ENCODE measurements at places on chromosomes 1 and 21. TPM values are rescaled to one million over a fixed set of nuclear protein-coding genes. Genes with fewer than 3 reads are reported as not detected.

Gene MLLT11
- 63.9 TPM for total RNA-seq

DNA sequence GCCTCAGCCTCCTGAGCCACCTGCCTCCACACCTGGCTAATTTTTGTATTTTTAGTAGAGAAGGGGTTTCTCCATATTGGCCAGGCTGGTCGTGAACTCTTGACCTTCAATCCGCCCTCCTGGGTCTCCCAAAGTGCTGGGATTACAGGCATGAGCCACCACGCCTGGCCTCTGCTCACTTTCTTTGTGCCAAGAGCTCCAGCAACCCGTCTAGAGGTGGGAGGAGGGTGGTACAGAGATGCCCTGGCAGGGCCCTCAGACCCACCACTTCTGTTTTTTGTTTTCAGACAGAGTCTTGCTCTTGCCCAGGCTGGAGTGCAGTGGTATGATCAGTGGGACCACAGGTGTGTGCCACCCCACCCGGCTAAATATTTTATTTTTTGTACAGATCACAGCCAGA, 6.9 kb upstream of the SYNC start:
- DNase-seq = no peak

- DNase-seq = no peak
Measured at GRCh38 chr1:150976879-150977694, 2.5 kb upstream of the CERS2 start.

DNA sequence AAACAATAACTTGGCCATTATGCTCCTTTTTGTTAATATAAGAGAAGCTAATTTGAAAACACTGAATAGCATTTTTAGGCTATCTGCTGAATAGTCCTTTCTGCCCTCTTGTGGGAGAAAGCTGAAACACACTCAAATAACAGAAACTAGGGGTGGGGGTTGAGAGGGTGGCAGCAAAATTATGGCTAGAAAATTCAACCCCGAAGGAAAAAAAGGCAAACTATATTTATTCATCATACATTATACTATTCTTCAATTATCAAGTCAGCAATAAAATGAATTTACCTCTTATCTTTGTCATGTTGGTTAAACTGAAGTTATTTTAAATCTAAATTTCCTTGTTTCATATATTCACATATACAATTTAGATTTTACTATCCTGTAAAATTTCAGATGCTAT, 255.9 kb downstream of the FAF1 start:
- peak; percentile 25 for DNase-seq

Gene LINGO4
- total RNA-seq = not detected

Gene INKA2
- 2.7 TPM for total RNA-seq

- DNase-seq = no peak
Measured at GRCh38 chr1:186502087-186502486, 41.2 kb upstream of the PDC start.

- no peak for DNase-seq
Measured at GRCh38 chr1:102942324-102942723, 166.0 kb downstream of the COL11A1 start.

Gene UBE2Q1
- total RNA-seq = 94.3 TPM

- DNase-seq = no peak
Measured at GRCh38 chr1:209840611-209841010, 12.8 kb downstream of the UTP25 start.

DNA sequence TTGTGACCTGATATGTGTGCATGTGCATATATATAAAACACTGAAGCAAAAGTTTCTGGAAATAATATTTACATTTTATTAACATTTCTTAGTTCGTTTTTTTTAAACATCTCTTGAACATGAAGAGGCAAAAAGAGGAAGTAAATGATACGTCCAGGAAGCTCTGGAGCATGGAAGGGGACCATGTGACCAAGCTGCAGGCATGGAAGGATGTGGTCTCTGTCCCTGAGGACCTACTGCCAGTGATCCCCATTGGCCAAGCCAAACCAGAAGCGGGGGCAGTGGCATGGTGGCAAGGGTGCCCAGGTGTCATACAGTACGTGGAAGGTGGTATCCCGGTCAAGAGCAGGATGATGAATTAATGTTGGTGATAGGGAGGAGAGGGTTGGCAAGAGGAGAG, 268.3 kb upstream of the PROX1 start:
- no peak for DNase-seq

Gene CTSE
- not detected for total RNA-seq

Gene ADGRB2
- total RNA-seq = 18.8 TPM

Gene FCGR3B
- total RNA-seq = not detected

Gene KCNJ6
- total RNA-seq = 0.68 TPM

Gene ZBTB8B
- total RNA-seq = 3.3 TPM

DNA sequence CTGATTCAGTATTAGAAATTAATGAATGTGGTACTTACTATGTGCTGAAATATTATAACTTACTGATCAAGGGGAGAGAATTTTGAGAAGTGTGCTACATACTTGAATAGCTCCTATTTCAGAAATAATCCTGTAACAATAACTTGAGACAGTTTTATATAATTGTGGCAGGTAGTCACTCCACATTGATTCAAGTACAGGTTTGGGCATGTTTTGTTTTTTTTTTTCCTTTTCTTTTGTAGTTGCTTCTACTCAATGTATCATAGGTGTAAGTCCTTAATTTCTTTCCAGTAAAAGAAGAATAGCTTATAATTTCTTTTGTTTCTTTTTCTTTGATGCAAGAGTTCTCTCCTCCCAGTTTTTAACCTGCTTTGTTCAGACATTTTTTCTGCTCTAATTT, 86.1 kb upstream of the ADGRL2 start:
- no peak for DNase-seq

DNA sequence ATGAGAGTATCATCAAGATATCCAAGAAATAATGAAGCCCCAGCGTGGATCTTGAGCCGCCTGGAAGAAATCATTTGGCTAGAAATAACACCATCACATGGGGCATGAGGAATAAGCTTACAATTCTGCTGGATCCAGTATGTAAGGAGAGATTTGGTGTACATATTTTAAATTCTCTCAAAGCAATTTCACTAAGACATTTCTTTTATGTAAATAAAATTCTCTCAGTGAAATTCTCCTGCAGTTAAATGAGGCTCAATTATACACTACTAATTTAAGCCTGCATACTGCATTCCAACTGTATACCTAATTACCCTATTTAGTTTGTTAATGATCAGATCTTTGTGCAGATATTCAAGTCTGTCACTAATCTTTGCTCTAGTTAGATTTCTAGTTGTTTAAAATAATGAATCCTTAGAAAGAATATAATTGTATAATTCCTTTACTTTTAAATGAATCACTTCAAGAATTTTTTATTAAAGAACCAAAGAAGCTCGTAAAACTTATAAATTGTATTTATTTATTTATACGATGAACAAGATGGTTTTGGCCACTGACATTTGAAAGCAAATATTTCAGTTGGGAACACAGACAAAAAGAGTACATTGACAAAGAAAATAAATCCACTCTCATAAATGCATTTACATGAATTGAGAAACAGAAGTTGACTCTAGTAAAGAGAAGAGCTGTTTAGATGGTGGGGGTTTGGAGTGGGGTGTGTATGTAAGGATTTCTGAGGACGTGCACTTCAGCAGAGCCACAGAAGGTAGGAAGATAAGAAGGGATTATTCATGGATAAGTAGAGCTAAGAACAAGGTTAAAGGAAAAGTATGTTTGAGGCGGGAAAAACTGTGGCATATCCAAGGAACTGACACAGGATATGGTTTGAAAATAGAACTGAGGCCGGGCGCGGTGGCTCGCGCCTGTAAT, 466.8 kb downstream of the DSCAM start:
- no peak for DNase-seq

- no peak for DNase-seq
Measured at GRCh38 chr1:222815440-222815765, 564 bp downstream of the DISP1 start.

DNA sequence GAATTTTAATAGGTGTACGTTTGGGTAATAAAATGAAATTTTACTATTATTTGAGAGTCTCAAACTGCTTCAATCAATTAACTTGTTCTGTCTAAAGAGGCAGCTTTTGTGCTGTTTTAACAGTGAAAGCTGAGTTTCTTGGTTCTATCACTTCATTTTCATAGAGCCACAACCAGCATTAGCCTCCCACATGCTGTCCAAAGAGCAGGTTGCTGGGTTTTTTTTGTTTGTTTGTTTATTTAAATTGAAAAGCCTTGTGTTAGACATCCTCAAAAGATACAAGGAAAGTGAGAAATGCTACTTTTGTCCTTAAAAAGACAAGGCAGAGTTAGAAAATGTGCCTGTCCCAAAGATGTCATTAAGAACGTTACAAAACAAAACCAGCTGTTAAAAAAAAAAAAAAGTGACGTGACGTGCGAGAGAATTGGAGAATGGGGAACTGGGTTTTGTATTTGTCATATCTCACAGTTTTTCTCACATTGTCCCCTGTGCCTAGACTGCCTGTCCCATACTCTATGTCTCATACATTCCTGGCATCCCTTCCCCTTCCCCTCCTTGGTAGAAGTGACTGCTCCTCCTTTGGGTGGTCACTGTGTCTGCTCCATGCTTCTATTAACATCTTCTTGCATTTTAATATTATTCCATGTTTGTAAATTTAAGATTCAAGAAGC, 63.1 kb upstream of the CD34 start:
- DNase-seq = no peak

- DNase-seq = no peak
Measured at GRCh38 chr1:23288671-23289070, 55.4 kb downstream of the HNRNPR start.

Gene NEK2
- total RNA-seq = 31.0 TPM

DNA sequence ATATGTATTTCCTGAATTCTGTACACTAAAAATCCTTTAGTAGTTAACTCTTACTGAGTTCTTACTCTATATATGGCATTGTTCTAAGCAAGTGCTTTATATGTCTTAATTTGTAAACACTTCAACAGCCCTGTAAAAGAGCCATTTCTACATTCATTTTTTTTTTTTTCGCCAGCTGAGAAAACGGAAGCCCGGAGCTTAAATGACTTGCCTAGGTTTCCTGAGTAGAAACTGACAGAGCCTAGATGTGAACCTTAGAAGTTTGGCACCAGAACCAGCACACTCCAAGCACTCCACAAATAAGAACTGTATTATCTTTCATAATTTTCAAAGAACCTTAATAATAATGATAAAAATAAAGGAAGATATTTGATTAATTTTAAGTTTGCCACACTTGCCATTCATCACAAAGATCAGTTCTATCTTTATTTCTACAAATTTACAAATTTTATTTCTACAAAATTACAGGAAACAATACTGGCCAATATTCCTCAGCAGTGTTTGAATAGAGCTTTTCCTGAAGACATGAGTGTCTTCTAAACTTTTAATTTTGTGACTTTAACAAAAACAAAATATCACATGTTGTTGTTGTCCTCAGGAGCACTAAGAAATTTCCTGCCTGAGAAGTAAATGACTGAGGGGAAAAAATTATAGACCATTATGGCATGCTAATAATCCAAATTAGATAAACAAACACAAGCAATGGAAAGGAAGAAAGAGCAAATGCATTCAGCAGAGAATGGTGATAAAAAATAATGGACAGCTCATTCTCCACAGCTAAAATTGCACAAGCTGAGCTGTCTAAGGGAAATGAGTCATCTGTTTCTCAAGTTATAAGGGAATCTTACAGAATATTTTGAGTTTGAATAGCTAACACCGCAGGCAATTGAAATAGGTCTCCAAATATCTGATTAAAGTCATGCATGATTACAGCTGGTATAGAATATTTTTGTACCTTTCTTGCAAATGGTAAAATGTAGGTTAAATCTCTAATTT, 71.2 kb downstream of the DPYD start:
- no peak for DNase-seq

- DNase-seq = no peak
Measured at GRCh38 chr1:211518330-211519289, 26.6 kb upstream of the RD3 start.

DNA sequence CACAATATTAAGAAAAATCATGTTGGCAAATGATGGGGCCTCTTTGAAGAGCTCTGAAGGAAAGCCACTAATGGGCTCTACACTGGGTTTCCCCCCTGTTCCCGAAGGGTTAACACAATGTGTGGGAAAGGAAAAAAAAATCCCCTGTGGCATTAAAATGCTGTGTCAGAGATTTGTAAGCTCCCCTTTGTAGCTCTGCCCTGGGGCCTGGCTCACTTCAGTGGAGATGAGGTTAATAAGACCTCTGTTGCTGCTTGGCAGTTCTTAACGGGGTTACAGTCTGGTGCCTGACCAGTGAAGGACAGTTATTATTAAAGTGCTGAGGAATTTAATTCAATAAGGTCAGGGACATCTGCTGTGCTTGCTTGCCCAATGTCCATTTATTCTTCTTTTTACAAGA, 129.7 kb upstream of the UBE2U start:
- no peak for DNase-seq

- no peak for DNase-seq
Measured at GRCh38 chr1:191714845-191715244, 443.4 kb upstream of the RGS18 start.

DNA sequence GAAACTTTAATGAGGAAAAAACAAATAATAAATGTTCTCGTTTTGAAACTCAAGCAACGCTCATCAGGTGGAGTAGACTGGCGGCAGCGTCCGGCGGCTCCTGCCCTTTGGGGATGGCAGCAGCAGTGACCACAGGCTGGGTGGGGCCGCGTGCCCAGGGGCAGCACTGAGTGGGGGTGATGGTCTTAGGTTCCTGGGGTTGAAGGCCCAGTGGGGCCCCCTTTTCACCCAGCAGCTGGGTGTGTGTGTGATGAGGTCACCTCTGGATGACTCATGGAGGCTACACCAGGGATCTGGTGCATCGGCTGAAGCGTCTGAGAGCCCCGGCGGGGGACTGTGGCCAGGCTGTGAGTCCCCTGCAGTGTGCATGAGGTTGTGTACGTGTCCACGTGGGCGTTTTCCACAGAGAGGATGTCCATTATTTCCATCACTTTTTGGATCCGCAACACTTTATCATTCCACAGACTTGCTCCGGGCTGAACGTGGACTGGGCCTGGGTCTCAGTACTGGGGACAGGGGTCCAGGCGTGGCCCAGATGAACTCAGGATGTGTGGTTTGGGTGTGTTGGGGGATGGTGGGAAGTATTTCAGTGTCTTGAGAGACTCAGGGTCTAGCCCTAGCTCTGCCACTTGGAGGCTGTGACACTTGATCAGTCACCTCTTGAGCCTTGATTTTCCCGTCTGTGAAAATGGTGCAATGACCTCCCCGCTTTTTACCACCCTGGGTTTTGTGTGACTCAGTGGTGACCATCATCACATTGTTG, 25.6 kb downstream of the LDLRAP1 start:
- DNase-seq = no peak

Gene EPS15
- total RNA-seq = 41.6 TPM

- no peak for DNase-seq
Measured at GRCh38 chr1:81149649-81150325, 650.9 kb upstream of the ADGRL2 start.

Gene AMY1A
- not detected for total RNA-seq

Measured in neural crest cell (in vitro differentiated cells).